Left lobe of liver (tissue), 2 donors: ENCODE measurements at places on chromosomes 5 and 9.

- no peak for DNase-seq
These were observed 700.3 kb downstream of the PTPRD start for GRCh38 chr9:9912459-9912858.

DNA sequence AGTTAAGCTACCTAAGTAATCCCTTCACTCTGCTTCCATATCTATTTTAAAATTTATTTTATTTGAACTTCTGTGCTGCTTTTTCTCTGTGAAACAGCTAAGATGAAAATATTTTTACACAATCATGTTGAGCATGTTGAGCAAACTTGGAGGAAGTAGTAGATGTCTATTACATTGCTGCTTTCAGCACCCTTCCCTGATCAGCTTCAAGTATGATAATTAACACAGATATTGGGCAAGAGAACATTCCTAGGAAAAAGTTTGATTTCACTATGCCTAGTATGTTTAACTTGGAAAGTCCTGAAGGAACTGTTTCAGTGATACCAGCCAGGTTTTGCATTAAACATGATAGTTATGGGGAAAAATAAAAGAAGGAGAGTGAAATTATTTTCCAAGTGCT lies 283.6 kb downstream of the ELAVL2 start:
- DNase-seq: no peak

DNA sequence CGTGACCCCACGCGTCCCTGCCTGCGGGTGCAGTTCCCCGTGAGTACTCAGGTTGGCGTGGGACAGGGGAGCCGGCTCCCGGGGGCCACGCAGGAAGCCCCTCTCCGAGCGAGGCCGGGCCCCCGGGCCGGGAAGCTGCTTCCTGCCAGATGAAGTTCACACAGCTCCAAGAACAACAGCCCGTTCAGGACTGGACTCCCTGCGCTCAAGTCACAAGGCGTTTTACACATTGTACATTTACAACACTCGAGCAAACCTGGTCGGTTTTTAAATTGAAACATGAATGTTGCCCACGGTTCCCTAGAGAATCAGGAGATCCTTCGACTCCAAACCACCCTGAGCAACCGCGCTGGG lies 22.4 kb downstream of the SLC9A3 start:
- no peak for DNase-seq

- DNase-seq: no peak
These were observed 17.2 kb upstream of the TCF7 start for GRCh38 chr5:134097211-134097749.

- DNase-seq: no peak
These were observed 319.4 kb upstream of the CDH18 start for GRCh38 chr5:20307391-20307790.

DNA sequence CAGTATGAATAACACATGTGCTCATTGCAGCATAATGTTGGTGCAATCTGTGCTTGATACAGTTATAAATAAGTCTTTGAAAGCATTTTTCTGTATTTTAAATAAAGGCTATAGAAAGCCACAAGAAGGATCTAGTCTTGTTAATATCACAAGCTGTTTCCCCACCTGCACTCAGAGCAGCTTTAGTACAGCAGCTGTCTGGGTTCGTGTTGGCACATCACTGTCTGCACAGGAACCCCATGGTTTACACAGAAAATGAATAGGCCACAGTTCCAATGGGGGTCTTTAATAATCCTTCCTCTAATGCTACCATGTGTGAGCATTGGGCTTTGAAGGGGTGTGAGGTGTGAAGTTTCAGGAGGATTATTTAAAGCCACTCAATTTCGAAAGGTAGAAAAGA lies 2269.7 kb downstream of the MAT2B start:
- DNase-seq: no peak

GRCh38 chr9:134128727-134129679 lies 6.9 kb upstream of the WDR5 start:
- DNase-seq: no peak
